ENCODE measurements at places on chromosomes 11 and 22. TPM values are rescaled to one million over a fixed set of nuclear protein-coding genes. Genes with fewer than 3 reads are reported as not detected.
A peak's percentile ranks its signal among the peaks of the same experiment; 100 is the strongest.

DDI1 gene
- not detected for polyA plus RNA-seq

ACR gene
- not detected for polyA plus RNA-seq

- no peak overlapping the region for H3K4me3 ChIP-seq
- no peak for DNase-seq
- no peaks in the 10 kb centered on the region for H3K27me3 ChIP-seq
- H3K4me1 ChIP-seq: peaks cover 39% of the 10 kb centered on the region
- H3K36me3 ChIP-seq: peaks cover 16% of the 10 kb centered on the region
- no peak overlapping the region for H3K27ac ChIP-seq
Measured at GRCh38 chr22:37611207-37611606, 2.6 kb downstream of the GGA1 start.

BRSK2 gene
- 0.51 TPM for polyA plus RNA-seq

GRCh38 chr22:35343664-35344550 is 37.0 kb upstream of the HMOX1 start:
- H3K27ac ChIP-seq: no peak overlapping the region
- peaks cover 17% of the 10 kb centered on the region for H3K36me3 ChIP-seq

GRCh38 chr22:21448627-21449416 is 18.4 kb upstream of the TMEM191C start:
- DNase-seq: no peak
- H3K4me1 ChIP-seq: no peaks in the 10 kb centered on the region
- H3K27me3 ChIP-seq: no peaks in the 10 kb centered on the region
- H3K36me3 ChIP-seq: no peaks in the 10 kb centered on the region
- H3K4me3 ChIP-seq: no peak overlapping the region
- H3K27ac ChIP-seq: no peak overlapping the region

DNA sequence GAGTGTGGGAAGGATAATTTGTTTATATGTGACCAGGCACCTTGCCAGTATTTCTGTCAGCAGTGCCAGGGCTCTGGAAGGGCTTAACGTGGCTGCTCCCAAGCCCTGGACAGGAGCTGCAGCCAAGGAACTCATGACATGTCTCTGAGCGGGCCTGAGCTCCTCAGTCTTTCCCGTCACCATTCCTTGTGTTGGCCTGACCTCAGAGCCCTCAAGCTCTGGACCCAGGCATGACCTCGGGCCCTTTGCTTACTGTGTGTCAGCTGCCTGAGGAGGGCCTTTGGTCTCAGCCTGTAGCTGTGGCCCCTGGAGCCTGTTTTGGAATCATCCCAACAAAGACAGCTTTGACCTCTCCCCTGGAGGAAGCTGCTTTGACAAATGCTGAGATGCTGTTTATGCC is 264.1 kb upstream of the PLET1 start:
- H3K4me3 ChIP-seq: no peak overlapping the region
- H3K36me3 ChIP-seq: no peaks in the 10 kb centered on the region

DNA sequence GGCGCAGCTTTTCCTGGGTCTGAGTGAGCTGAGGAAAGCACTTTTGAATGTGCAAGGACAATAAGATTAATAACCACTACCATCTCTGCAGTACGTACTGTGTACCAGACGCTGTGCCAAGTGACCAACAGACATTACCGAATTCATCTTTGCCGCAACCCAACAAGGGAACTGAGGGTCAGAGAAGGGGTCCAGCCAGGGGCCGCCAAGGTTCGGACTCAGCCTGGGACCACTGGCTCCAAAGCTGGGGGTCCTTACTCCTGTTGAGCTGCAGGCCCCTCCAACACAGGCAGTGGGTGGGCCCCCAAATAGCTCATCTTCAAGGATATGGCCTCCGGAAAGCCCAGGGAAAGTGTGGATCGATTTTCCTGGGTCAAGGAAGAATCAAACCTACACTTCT is 55.0 kb upstream of the EMID1 start:
- peaks cover 11% of the 10 kb centered on the region for H3K4me1 ChIP-seq
- H3K27me3 ChIP-seq: no peaks in the 10 kb centered on the region
- no peaks in the 10 kb centered on the region for H3K36me3 ChIP-seq

RASSF7 gene
- polyA plus RNA-seq: 89.3 TPM

- H3K4me1 ChIP-seq: no peaks in the 10 kb centered on the region
- H3K27me3 ChIP-seq: peaks cover 3% of the 10 kb centered on the region
Measured at GRCh38 chr11:33532720-33533385, 167.8 kb downstream of the C11orf91 start.

DNA sequence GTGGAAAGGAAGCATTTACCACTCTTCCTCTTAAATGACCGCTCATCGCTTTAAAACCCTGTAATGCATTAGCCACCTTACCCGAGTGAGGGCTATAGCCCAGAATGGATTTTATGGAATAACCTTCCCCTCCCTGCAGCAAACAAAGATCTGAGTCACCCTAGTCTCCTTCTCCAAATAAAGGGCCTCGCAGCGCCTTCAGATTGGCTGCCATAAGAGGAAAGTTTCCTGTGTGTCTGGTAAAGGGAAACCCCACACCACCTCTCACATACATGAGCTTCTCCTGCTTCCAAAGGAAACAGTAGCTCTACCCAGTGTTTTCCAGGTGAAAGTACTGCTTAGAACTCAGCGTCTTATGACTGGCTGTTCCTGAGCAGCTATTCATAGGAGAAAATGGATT is 47.8 kb downstream of the PPP2R1B start:
- H3K27me3 ChIP-seq: no peaks in the 10 kb centered on the region
- peaks cover 14% of the 10 kb centered on the region for H3K36me3 ChIP-seq
- no peak overlapping the region for H3K4me3 ChIP-seq
- H3K27ac ChIP-seq: no peak overlapping the region

CCDC81 gene
- 1.1 TPM for polyA plus RNA-seq

- H3K4me1 ChIP-seq: no peaks in the 10 kb centered on the region
- no peaks in the 10 kb centered on the region for H3K36me3 ChIP-seq
- H3K27me3 ChIP-seq: no peaks in the 10 kb centered on the region
- H3K4me3 ChIP-seq: no peak overlapping the region
- H3K27ac ChIP-seq: no peak overlapping the region
Measured at GRCh38 chr11:20844216-20844615, 174.8 kb downstream of the NELL1 start.

ANO1 gene
- not detected for polyA plus RNA-seq

- no peak overlapping the region for H3K4me3 ChIP-seq
- no peak overlapping the region for H3K27ac ChIP-seq
- no peaks in the 10 kb centered on the region for H3K27me3 ChIP-seq
Measured at GRCh38 chr11:106998116-106998915, 20.0 kb downstream of the GUCY1A2 start.

- H3K4me1 ChIP-seq: no peaks in the 10 kb centered on the region
- H3K27me3 ChIP-seq: peaks cover 4% of the 10 kb centered on the region
- H3K4me3 ChIP-seq: no peak overlapping the region
- no peak overlapping the region for H3K27ac ChIP-seq
- DNase-seq: no peak
- no peaks in the 10 kb centered on the region for H3K36me3 ChIP-seq
Measured at GRCh38 chr11:1913271-1914060, 6.0 kb upstream of the TNNT3 start.

MS4A4A gene
- polyA plus RNA-seq: 0.72 TPM

P2RX6 gene
- polyA plus RNA-seq: 0.35 TPM

DNA sequence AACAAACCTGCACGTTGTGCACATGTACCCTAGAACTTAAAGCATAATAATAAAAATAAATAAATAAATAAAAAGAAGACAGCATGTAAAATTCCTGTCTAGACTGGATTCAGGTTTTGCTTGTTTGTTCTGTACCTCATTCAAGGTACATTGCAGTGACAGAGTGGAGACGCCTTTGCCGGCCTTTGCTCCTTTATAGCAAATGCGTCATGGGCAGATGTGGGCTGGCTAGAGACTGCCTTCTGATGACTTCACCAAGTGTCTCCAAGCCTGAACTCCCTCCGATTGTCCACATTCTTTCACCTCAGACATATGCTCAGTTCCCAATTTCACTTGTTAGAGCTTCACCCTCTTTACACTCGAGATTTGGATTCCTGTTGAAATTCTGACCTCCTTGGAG is 147.8 kb upstream of the ARHGAP20 start:
- no peaks in the 10 kb centered on the region for H3K27me3 ChIP-seq
- no peak overlapping the region for H3K27ac ChIP-seq
- no peak overlapping the region for H3K4me3 ChIP-seq
- no peaks in the 10 kb centered on the region for H3K36me3 ChIP-seq

DNA sequence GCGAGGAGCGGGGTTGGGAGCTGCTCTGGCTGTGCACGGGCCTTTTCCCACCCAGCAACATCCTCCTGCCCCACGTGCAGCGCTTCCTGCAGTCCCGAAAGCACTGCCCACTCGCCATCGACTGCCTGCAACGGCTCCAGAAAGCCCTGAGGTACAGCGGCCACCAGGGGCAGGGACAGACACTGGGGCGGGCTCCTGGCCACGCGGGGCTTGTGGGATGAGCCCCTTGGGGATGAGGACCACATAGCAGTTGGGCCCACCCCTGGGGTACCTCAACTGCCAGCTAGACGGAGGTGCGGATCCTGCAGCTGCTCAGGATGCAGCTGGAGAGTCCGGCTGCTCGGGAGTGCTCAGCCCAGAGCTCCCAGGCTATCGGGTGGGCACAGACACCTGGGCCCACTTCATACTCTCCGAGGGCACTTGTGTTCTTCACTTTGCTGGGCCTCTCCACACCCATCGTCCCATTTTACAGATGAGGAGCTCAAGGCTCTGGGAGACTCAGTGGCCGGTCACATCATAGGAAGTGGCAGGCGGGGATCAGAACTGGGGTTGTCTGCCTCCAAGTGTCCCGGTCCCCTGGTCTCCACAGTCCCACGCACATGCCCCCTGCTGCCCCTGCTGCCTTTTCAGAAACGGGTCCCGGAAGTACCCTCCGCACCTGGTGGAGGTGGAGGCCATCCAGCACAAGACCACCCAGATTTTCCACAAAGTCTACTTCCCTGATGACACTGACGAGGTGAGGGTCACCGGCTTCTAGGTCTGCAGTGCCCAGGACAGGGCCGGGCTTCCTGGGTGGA is 77.6 kb downstream of the MYO7A start:
- no peaks in the 10 kb centered on the region for H3K4me1 ChIP-seq
- H3K4me3 ChIP-seq: no peak overlapping the region
- H3K27ac ChIP-seq: no peak overlapping the region
- DNase-seq: no peak
- H3K36me3 ChIP-seq: no peaks in the 10 kb centered on the region

NCAM1 gene
- not detected for polyA plus RNA-seq

DNA sequence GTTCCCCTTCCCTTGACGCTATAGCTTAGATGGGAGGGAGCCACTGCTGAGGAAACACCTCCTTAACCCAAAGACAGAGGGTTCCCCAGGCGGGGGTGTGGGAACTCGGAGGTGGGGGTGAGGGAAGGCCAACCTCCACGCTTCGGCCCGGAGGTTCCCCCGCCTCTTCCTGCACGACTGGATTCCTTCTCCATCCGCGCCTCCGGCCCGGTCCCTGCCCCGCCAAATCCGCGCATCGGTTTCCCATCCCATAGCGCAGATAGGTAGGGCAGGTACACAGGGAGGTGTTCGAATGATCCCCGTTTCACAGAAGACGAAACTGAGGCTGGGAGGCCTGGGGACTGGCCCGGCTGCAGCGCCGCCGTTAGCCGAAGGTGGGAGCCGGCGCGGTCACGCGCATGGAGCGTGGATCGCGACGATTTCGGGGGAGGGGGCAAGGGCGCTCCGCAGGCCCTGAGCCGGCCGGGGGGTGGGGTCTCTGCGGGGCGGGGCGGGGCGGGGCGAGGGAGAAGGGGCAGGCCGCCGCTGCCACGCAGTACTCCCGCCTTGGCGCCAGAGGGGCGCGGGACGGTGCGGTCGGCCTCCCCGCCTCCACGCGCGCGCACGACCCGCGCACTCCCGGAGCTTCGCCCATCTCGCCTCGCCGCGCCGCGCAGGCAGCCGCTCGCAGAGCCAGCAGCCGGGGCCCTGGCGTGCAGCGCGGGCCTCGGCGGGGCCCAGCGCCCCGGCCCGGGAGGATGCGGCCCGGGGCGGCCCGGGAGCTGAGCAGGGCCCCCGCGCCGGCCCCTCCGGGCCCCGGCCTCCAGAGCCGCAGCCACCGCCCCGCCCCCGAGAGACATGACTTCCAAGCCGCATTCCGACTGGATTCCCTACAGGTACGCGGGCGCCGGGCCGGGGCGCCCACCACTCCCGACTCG is at the start of gene TUB:
TUB (plus strand) TSS at position 538 of the 917 bp plus-strand sequence; CDS start at position 838, 300 bp downstream.
- H3K4me3 ChIP-seq: peak within 1 kb of the TSS; percentile 13
- H3K36me3 ChIP-seq: no peaks in the 10 kb centered on the region
- H3K27me3 ChIP-seq: no peaks in the 10 kb centered on the region
- DNase-seq: peak; percentile 15

CSNK2A3 gene
- polyA plus RNA-seq: 0.15 TPM

E2F8 gene
- polyA plus RNA-seq: 0.24 TPM

MB gene
- polyA plus RNA-seq: not detected

- H3K36me3 ChIP-seq: no peaks in the 10 kb centered on the region
- H3K27ac ChIP-seq: no peak overlapping the region
- no peaks in the 10 kb centered on the region for H3K4me1 ChIP-seq
- no peaks in the 10 kb centered on the region for H3K27me3 ChIP-seq
- DNase-seq: no peak
- H3K4me3 ChIP-seq: no peak overlapping the region
Measured at GRCh38 chr11:71156301-71156700, 96.1 kb downstream of the SHANK2 start.

GRCh38 chr22:48065892-48066291 is 1303.4 kb downstream of the TBC1D22A start:
- H3K27me3 ChIP-seq: no peaks in the 10 kb centered on the region
- no peak for DNase-seq
- H3K36me3 ChIP-seq: no peaks in the 10 kb centered on the region
- H3K4me3 ChIP-seq: no peak overlapping the region

PATE3 gene
- polyA plus RNA-seq: not detected

DNA sequence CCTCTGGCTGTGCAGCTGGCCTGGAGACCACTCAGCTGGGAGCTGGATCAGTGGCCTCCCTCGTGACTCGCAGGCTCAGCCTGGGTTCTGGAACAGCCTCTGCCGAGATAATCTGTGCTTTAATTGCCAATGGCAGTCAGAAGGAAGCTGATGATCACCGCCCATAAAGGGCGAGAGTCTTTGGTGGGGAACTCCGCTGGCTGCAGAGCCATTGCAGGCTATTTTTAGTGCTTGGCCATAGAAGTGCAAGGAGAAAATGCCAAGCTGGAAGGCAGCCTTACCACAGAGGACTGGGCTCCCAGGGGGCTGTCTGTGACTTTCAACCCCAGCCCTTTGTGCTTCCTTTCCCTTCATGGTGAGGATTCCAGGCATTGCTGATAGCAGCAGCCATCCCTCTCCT is 62.2 kb upstream of the TENM4 start:
- no peaks in the 10 kb centered on the region for H3K4me1 ChIP-seq
- H3K27ac ChIP-seq: no peak overlapping the region
- peaks cover 3% of the 10 kb centered on the region for H3K27me3 ChIP-seq
- H3K4me3 ChIP-seq: no peak overlapping the region

ASPHD2 gene
- polyA plus RNA-seq: 9.7 TPM

GRCh38 chr11:76617553-76618265 is 52.8 kb downstream of the LRRC32 start:
- H3K4me3 ChIP-seq: no peak overlapping the region
- no peaks in the 10 kb centered on the region for H3K4me1 ChIP-seq
- no peak overlapping the region for H3K27ac ChIP-seq
- peaks cover 7% of the 10 kb centered on the region for H3K27me3 ChIP-seq
- no peak for DNase-seq

GRCh38 chr22:37496651-37497050 is 10.5 kb upstream of the MFNG start:
- H3K27ac ChIP-seq: no peak overlapping the region
- DNase-seq: no peak
- no peak overlapping the region for H3K4me3 ChIP-seq
- H3K36me3 ChIP-seq: no peaks in the 10 kb centered on the region
- H3K4me1 ChIP-seq: no peaks in the 10 kb centered on the region

All from B cell (primary cell).